Fibroblast of skin of left quadriceps (primary cell): ENCODE measurements at places on chromosomes 6 and 20.

DNA sequence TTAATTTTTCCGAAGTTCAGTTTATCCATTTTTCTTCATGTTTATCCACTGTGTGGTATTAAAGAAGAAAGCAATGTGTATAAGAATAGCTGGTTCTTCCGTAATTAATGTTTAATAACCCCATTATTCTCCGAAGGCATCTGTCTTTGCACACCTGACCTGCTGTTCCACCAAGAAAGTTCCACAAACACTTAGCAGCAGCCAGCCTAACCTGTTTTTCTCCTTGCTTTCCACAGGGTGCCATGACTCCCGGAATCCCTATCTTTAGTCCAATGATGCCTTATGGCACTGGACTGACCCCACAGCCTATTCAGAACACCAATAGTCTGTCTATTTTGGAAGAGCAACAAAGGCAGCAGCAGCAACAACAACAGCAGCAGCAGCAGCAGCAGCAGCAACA lies 7.4 kb downstream of the TBP start:
- DNase-seq = no peak

DNA sequence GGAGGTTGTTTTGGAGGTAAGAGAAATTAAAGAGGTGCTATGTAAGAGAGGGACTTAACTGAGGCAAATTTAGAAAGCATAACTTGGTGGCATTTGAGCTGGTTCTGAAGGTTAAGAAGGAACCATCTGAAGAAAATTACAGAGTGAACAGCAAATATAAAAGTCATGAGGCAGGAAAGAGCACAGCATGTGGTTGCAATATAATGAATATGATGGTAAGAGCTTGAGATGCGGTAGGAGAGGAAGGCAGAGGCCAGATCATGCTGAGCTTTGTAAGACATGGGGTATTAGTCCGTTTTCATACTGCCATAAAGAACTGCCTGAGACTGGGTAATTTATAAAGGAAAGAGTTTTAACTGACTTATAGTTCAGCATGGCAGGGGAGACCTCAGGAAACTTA lies 279.1 kb downstream of the UTRN start:
- DNase-seq = no peak

- DNase-seq = no peak
Observed at GRCh38 chr6:116253188-116253504, 729 bp downstream of the TSPYL4 start.

DNA sequence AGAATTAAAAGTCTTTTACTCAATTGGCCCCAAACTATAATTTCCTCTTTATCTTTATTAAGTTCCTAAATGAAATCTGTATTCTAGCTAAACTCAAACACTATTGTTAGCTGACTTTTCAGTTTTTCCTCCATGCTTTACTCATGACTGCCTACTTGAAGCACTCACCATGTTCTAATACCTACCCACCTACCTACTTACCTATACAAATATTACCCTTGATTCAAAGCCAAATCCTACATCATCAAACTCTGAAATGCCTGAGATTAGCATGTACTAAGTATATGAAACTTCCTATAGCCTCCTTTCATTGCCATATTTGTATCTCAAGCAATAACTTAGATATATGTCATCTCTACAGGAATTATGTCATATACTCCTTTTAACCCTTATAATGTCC lies 259.7 kb downstream of the HDGFL1 start:
- no peak for DNase-seq

GRCh38 chr6:161057103-161058091 lies 65.8 kb downstream of the MAP3K4 start:
- no peak for DNase-seq

DNA sequence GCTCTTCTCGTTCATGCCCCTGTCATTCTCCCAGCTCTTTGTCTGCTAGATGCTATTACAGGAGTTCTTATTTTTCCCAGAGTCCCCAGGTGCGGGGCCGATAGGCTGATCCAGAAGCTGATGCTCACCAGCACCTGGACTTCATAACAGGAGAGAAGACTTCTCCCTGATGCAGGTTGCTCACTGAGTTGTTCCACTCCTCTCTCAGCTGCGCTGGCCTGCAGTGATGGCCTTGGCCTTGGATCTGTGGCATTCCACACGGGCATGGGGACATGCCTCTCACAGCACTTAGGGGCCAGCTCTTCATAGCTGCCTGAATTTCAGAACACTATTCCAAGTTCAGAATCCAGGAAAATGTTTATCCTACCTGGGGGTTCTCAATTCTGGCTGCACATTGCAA lies 7.1 kb upstream of the TXNDC5 start:
- DNase-seq = no peak

DNA sequence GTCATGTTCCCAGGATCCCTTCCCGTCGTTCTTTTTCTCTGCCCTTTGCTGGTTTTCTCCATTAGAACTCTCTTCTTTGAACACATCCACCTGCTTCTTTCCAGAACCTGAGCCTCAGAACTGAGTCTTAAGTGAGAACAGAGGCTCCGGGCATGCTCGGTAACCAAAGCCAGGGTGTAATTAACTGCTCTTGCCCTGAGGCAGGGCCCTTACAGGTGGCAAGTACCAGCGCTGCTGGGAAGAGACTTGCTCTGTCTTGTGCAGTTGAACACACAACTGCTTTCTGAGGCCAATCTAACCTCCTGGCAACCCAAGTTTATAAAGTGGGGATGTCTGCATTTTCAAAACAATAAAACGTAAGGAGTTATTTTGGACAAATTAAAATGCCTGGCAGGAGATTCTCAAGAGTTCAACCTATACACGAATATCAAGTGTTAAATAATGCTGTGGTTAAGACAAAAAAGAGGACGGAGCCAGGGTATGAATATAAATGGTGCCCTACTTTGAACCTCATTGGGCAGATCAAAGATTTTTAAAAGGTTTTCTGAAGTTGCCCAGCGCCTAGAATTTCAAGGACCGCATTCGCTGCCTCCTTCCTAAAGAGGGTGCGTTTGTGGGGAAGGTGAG lies 12.4 kb upstream of the DEK start:
- no peak for DNase-seq

GRCh38 chr6:116779573-116780164 lies 14.2 kb upstream of the FAM162B start:
- DNase-seq = peak; percentile 5

DNA sequence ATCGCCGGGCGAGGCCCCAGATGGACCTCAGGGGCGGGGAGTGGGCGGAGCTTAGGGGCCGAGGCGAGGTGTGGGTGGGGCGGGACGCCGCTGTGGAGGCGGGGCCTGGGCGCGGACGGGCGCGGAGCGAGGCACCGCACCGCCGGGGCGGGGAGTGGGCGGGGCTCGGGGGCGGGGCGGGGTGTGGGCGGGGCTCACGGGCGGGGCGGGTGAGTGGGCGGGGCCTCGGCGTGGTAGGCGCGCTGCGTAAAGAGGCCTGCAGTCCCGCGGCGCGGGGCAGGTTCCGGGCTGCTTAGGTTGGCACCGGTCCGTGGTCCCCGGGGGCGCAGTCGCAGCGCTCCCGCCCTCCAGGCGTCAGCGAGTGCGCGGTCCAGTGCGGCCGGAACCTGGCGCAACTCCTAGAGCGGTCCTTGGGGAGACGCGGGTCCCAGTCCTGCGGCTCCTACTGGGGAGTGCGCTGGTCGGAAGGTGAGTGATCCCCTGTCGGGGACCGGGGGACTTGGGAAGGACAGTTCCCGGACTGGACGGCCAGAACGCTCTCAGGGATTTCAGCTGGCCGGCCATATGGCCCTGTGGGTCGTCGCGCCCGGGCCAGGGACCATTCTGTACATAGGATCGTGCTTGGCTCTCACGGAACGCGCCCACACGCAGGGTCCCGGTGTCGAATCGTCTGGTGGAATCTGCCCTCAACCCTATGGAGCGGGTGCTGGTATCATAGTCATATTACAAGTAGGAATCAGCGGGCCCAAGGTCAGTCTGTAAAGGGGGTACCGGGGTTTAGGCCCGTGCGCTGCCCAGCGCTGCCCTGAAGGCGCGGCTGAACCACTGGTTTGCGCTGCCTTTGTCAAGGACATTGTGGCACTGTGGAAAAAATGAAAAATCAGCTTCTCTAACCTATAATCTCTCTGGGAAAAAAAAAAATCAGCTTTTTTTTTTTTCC lies at the start of gene NQO2:
TSS of gene NQO2 (plus strand) at position 277 of the 940 bp plus-strand sequence. CDS start 6,659 bp downstream, outside the sequence.
- peak; percentile 67 for DNase-seq

DNA sequence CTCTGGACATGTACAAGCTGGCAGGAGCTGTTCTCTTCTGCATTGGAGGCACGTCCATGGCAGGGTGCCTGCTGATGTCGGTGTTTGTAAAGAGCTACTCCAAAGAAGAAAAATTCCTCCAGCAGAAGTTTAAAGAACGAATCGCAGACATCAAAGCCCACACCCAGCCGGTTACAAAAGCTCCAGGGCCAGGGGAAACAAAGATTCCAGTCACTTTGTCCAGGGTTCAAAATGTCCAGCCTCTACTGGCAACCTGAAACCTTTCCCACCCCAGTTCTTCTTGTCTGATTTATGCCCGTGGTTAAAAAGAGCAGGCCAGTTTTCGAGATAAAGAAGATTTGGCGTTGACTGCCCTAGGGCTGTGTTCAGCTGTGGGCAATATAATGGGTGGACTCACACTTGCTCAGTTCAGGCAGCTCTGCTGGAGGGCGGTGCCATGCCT lies 19.7 kb downstream of the NRSN1 start:
- DNase-seq = no peak

GRCh38 chr20:8875586-8875985 lies 193.3 kb upstream of the PLCB4 start:
- DNase-seq = no peak

DNA sequence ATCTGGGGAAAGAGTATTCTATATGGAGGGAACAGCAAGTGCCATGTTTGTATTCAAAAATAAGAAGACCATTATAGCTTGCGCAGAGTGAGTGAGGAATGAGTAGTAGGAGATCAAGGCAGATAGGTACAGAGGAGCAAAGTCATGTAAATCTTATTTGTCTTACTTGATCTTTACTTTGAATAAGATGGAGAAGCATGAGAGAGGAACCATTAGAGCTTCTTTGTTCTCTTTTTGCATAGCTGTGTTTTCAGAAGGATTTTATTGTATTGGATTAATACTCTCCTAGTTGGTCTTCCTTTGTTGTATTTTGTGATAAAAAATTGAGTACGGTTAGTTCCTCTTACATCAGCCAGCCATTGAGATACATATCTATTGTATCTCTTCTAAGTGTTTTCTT lies 88.4 kb downstream of the SCAF8 start:
- no peak for DNase-seq

GRCh38 chr6:110053395-110054240 lies 75.5 kb downstream of the GPR6 start:
- peak; percentile 28 for DNase-seq

GRCh38 chr6:149197482-149197881 lies 120.0 kb upstream of the TAB2 start:
- no peak for DNase-seq

DNA sequence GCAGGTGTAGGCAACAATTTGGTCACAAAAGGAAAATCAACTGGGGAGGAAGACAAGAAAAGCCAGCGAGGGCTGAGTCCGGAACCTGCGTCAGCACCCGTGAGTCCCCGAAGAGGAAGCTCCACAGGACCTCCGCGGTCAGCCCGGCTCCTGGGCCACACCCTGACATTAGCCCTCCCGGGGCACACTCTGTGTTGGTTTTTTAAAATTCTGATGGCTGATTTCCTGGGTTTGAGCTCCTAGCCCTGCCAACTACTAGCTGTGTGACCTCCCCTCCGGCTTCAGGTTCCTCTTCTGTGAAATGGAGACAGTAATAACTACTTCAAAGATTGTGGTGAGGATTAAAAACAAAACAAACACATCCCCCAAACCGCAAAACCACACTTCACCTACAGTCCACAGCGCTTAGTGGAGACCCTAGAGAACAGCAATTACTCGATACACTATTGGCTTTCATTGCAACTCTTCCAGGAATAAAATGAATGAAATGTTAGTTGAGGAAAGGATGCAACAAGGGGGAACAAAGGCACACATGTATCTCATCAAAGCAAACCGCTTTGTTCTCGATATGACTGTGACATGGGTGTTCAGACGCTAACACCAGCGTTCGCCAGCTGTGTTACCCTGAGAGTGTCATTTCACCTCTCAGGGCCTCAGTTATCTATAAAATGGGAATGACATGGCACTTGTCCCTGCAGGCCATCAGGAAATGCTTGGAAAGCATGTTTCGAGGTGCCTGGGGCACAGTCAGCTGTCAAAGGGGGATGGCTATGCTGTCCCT lies 985 bp downstream of the ZBP1 start:
- DNase-seq = no peak

- no peak for DNase-seq
Observed at GRCh38 chr6:41935193-41935574, 6.4 kb downstream of the CCND3 start.

DNA sequence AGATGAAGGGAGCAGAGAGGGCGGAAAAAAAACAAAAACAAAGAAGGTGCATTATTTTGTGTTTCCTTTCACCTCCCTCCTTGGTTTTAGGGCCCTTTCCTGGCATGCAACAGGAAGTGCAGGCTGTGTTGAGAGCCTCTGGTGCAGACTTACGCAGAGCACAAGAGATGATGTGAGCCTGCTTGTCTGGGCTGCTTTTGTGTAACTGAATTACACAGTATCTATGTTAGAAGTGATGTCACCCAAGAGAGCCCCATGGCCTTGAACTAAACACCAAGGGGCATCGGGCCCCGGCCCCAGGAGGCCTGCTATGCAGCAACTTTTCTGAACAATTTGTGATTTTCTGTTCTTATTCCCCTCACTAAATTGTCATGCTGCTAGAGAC lies 25.5 kb downstream of the GNAS start:
- DNase-seq = no peak

- peak; percentile 88 for DNase-seq
Observed at GRCh38 chr6:6277413-6277812, 43.0 kb downstream of the F13A1 start.

- no peak for DNase-seq
Observed at GRCh38 chr6:70186461-70186860, 116.4 kb downstream of the COL9A1 start.

DNA sequence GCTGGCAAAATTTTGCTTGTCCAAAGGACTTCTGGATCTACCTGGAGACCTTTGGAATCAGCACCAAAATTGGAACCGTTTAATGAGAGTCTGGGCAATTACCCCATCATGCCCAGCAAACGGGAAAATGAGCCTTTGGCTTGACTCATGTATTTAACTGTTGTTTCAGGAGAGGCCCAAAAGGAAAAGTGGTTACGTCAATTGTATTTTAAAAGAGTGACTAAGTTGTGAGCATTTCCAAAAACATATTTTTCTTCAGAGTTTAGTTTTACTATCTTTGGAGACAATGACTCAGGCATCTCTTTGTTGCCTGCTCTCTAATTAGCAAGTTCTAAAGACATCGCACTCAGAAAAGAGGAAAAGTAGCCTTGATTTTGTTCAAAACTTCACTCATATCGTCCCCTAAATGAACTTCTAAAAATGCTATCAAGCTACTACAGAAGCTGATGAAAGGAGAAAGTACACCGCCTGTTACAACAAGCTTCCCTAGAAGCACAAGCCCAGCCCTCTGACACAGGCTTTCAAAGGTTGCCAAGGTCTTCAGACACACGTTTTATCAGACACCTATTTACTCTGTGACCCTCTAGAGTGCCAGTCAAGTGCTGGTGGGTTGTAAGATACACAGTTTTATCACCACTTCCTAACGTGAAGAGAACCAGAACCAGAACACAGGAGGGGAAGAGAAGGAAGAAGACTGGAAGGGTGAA lies 146.2 kb downstream of the TBX18 start:
- DNase-seq = peak; percentile 84

GRCh38 chr6:89585154-89585553 lies 53.4 kb downstream of the LYRM2 start:
- DNase-seq = no peak
